ENCODE measurements at places on chromosomes 4 and X. TPM values are rescaled to one million over a fixed set of nuclear protein-coding genes. Genes with fewer than 3 reads are reported as not detected.

ENPEP gene
- total RNA-seq, result not detected

TLR6 gene
- total RNA-seq, result 1.2 TPM

DNA sequence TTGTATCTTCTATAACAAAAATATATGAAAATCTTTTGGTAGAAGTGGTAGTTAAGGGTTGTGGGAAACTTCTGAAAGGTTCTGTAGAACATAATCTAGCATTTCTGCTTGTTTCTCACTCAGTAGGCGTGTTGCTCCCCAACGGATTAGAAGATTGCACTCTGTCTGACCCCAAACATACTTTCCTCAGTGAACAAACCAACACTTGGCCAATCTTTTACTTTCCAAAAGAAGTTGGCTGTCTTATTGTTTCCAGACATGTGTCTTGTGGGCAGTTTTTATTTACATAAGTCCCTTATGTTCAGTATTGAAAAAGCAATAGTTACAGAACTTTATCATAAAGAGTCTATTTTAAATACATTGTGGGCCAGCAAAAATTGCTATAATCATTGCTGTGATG, 312.8 kb upstream of the EPHA5 start:
- no peak for DNase-seq

DNA sequence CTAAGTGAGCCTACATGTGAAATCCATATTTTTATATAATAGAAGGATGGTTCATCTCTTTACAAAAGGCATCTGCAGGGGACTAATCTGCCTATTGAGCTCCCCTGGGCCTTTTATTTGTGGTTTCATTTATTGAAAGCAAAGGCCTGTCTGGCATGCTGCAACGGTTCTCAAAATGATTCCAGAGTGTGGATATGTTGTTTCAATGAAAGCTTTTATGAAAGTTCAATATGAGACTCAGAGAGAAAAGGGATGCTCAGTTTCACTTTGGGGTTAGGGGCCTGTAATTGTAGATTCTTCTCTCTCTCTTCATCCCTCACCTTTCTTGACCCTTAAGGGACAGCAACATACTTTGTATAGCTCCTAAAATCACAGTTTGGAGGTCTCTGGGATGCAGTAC, 204.2 kb upstream of the CASK start:
- DNase-seq, result no peak

DNA sequence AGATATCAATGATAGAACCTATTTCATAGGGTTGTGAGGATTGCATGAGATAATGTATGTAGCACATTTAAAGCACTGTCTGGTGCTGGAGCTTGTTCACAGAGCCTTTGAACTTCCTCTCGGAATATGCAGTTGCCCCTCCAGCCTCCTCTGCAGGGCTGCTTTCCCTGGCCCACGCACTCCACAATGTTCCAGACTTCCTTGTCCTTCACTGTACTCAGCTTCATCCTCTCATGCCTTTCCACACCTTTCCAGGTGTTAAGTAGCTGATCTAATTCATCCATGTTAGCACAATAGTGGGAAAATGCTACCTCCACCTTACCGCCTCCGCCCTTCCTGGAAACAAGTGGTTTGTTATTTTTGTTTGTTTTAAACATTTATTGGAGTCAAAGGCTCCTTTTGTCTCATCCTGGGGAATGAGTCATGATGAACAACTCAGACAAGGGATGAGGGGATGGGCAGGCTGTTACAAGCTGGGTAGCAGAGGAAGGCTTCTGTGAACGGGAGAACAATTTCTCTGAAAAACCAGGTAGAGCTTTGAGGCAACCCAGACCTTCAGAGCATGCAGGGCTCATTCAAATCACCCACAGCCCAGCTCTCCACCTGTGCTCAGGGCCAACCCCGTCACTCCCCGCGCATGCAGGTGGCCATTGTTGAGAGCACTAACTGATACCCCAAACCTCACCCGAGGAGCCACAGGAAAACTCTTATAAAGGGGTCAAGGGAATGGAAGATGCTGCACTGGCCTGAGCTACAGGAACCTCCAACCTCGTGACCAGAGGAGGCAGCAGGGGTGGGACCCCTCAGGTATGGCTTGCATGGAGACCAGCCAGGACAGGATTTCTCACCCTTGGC, 84.9 kb upstream of the TBL1X start:
- DNase-seq, result peak; percentile 89

DNA sequence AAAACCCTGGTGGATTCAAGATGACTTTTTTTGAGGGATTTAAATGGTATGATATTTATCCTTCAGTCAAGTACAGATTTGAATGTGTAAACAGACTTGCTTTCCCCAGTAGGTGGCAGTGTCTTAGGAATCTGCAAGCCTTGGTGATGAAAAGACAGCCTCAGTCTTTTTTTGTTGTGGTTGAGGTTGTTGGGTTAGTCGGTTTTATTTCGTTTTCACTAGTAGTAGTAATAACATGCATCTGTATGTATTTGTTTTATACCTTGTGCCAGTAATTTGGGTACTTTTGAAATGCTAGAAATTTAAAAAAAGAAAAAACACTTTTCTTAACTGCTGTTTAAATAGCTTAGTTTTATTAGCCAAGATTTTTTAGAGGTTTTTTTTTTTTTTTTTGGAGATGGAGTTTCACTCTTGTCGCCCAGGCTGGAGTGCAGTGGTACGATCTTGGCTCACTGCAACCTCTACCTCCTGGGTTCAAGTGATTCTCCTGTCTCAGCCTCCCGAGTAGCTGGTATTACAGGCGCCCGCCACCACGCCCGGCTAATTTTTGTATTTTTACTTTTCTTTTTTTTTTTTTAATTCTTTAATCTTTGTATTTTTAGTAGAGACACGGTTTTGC, 39.2 kb downstream of the COPS4 start:
- peak; percentile 70 for DNase-seq

All from PC-3 (cell line).